ENCODE measurements at places on chromosomes 12 and 14.

DNA sequence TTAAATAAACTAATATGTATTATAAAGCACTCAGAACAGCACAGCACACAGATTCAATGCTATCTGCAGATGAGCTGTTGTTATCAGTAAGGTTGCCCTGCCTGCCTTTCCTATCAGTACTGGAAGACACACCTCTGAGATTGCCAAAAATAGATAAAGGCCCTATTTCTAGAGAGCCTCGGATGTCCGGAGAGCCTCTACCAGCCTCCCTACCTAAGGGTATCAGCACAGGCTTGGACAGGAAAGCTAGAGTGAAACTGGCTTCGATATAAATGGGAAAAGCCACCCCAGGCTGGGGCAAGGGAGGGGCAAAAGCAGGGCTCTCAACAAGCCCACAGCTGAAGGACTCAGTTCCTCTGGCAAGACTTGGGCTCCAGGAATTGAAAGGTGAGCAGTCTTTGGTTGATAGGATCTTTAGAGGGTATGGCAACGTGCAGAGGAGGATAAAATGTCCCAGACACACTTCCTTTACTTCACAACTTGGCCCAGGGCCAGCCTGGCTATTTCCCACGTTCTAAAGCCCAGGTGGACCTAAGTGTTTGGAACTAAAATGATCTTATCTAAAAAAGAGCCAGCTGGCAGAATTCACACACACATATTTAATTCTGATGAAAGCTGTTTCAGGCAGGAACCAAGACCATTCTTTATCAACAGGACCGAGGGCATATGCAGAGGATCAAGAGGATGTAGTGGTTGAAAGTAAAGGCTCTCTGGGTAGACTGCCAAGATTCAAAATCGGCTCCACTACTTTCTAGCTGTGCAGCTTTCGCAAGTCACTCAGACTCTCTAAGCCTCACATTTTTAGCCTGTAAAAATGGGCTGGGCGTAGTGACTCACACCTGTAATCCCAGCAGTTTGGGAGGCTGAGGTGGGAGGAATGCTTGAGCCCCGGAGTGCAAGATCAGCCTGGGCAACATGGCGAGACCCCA lies 37.8 kb upstream of the ITPR2 start:
- DNase-seq, result no peak

- DNase-seq, result no peak
These were observed 149.2 kb downstream of the ZFP36L1 start for GRCh38 chr14:68643673-68644072.

- no peak for DNase-seq
These were observed 168.8 kb upstream of the BCL2L14 start for GRCh38 chr12:11901701-11902524.

DNA sequence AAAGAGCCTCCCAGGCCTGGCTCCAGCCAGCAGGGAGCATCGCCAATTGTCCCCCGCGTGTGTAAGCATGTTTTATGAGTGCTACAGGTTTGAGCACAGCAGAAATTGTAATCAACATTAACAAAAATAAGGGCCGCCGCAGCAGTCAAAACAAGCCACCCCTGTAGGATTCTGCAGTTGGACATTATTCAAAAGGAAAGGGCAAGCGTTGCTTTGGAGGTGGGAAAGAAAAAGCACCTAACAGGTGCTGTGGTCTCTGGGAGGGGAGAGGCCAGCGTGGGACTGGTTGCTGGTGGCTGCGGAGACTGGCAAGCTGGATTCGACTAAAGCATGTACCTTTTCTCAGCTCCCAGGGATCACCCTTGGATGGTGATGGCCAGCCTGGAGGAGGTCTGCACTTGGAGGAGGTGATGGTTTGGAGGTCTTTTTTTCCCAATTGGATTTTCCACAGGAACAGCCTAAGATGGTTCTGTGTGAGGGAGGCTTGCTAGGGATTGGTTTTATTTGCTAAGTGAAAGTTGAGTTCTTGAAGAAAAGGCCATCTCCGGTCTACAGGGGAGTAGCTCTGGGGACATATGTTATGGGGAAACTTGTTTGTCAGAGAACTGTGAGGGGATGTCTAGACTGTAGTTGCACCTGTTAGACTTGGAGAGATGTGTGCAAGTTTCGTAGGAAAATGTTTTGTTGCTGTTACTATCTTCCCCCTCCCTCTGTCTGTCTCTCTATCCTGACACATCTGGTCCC lies 2.0 kb downstream of the DYRK2 start:
- no peak for DNase-seq

DNA sequence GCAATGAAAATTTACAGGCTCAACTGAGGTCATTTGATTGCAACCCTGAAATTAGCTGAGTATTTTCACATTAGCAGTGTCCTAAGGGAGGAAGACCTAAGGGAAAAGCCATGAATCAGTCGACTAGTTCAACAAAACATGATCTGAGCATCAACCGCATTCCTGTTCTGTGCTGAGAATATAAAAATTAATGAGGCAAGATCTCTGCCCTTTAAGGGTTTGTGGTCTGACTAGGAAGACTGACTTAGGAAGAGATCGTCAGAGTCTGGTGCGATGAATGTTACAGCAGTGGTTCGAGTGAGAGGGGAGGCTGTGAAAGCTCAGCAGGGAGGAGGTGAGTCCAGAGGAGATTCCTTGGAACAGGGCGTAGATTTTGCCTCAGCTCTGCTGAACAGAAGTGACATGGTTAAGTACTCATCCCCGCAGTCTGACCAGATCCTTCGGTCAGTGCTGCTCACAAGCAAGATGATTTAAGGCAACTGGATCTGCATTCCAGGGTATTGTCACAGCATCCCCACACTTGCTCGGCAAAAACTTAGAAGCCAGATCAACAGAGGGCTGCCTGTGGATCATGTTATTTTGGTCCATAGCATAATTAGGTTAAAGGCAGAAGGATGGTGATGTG lies 49.6 kb downstream of the BMAL2 start:
- no peak for DNase-seq

- no peak for DNase-seq
These were observed 9.7 kb upstream of the WSB2 start for GRCh38 chr12:118070650-118071049.

- no peak for DNase-seq
These were observed 1036.1 kb upstream of the TMEM132C start for GRCh38 chr12:127230843-127231260.

DNA sequence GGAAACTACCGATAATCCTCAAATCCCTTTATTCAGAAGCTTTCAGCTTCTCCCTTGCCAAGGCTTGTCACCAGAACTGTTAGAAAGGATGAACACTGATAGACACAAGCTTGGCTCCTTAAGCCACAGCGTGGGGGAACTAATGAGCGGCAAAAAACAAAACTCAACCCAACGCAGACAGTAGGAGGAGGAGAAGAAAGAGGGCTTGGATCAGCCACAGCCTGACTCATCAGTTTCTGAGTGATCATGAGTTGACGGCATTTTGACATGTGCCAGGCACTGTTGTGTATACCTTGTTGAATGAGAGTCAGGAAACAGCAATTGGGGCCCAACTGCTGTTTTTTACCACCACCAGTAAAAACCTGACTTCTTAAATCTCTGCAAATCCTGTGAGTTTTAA lies 23.7 kb downstream of the PLXNC1 start:
- DNase-seq, result peak; percentile 29

- DNase-seq, result no peak
These were observed 50.5 kb upstream of the RAP1B start for GRCh38 chr12:68559984-68560850.

- peak; percentile 77 for DNase-seq
These were observed 250.9 kb upstream of the OR4E1 start for GRCh38 chr14:21924479-21924878.

DNA sequence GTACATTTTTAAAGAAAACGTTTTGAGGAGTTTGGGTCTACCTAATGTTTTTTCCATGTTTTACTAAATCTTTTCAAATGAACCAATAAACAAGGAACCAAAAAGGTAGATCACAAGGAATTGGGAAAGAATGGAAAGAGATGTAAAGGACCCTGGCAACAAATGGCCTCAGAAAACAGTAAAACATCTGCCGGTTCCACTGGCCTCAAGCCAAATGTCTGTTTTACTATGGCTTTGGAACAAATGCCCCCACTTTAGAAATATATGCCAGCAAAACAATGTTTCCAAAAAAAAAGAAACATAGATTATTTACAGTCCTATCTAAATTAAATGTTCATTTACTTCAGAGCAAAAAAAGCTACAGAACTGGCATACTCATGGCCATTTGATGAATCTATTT lies 3.0 kb downstream of the TRMT5 start:
- DNase-seq, result no peak

DNA sequence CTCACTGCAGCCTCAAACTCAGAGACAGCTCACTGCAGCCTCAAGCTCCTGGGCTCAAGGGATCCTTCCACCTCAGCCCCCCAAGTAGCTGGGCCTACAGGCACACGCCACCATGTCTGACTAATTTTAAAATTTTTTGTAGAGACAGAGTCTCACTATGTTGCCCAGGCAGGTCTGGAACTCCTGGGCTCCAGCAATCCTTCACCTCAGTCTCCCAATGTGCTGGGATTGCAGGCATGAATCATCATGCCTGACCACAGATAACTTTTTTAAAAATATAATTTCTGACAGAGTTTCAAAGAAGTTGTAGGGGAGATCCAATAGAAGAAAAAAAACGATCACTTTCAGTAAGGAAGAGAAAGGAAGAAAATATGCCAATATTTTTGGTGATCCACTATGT lies 189.7 kb upstream of the CDKN3 start:
- no peak for DNase-seq

DNA sequence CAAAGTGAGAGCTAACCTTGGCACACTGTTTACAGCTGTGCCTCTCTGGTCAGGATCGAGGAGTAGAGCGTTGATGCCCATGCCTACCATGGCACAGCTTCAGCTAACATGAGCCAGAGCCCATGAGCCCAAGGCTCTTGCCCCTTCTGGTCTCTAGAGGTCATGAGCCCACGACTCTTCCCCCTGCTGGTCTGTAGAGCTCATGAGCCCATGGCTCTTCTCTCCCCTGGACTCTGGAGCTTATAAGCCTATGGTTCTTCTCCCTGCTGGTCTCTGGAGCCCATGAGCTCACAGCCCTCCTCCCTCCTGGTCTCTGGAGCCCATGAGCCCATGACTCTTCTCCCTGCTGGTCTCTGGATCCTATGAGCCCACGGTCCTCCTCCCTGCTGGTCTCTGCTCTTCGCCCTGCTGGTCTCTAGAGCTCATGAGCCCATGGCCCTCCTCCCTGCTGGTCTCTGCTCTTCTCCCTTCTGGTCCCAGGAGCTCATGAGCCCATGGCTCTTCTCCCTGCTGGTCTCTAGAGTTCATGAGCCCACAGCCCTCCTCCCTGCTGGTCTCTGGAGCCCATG lies 16.6 kb upstream of the CLMN start:
- no peak for DNase-seq

DNA sequence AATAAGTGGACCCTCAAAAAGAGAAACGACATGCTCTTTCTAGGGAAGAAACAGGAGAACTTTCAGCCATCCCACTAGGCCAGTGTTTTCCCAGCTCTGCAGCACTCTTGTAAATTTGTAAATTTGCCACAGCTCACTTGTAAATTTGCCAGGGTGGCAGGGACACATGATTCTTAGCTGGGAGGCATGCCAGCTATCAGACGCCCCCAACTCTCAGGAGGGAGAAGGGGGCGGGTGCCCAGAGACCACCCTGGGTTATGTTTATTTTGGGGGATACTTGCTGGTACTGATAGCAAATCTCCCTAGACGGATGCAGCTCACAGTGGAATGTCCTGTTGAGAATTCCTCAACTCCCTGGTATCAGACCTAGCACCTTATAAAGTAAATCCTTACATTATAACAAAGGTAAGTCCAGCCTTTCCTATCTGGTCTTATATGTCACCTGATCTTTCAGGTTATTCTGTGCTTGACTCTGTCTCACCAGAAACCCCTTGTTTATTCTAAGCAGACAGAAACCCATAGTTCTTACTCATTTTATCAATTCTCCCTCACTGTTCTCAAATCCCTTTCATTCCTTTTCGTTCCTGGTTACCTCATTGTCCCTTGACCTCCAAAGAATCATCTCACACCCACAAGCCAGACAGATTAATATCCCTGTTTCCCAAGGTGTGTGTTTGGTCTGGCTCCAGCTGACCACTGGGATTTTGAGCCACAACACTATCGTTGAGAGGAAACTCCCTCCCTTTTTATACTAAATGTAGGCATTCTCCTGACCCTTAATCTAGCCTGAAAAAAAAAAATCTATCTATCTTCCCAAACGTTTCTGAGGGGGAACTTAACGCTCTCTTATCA lies 69.3 kb upstream of the HMGA2 start:
- DNase-seq, result no peak

GRCh38 chr12:109934026-109934425 lies 34.0 kb downstream of the TCHP start:
- DNase-seq, result peak; percentile 32

DNA sequence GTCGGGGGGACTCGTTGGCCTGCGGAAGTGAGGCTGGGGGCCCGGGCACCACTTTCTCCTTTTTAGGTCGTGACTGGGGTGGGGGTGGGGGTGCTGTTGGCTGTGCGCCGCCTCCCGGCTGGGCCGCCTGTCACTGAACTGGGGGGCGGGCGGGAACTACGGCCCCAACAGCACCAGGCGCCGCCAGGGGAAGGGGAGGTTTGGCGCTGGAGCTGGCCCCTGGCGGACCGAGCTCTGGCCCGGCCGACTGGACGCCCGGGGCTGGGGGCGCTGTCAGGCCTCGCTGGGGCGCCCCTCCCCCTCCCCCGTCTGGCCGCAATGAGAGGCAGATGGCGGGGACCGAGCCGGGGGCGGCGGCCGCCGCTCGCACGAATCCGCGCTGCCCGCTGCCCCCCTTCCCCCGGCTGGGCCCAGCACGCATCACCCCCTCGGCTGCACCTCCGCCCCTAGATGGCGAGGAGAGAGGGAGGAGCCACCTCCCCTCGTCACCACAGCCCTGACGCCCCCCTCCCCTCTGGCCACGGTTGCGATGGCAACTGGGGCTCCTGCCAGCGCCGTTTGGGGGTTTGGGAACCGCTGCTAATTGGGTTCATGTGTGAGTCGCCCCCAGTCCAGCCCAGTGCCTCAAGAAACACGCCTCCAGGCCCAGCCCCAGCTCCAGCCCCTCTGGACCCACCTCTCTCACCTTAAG lies 723 bp downstream of the NFATC4 start:
- DNase-seq, result peak; percentile 27

- no peak for DNase-seq
These were observed 242.5 kb upstream of the CAND1 start for GRCh38 chr12:67026487-67027246.

DNA sequence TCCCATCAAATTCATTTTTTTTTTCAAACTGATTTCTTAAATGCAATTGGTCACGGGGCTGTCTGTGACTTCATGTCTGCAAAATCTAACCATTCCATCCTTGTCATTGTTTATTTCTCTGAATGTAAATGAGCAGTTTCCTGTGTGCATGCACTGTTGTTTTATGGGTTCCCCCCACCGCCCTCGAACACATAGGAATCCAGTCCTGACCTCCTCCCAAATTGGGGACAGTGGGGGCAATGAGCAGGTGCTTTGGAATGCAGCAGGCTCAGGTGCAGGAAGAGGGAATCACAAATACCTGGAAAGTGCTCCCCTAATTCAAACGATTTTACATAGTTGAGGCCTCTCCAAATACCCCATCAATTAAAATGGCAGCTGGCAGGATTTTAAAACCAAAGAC lies 62.6 kb upstream of the ESRRB start:
- no peak for DNase-seq
